Keratinocyte (primary cell): ENCODE measurements at places on chromosomes 16 and 17. TPM values are rescaled to one million over a fixed set of nuclear protein-coding genes. Genes with fewer than 3 reads are reported as not detected.

DNA sequence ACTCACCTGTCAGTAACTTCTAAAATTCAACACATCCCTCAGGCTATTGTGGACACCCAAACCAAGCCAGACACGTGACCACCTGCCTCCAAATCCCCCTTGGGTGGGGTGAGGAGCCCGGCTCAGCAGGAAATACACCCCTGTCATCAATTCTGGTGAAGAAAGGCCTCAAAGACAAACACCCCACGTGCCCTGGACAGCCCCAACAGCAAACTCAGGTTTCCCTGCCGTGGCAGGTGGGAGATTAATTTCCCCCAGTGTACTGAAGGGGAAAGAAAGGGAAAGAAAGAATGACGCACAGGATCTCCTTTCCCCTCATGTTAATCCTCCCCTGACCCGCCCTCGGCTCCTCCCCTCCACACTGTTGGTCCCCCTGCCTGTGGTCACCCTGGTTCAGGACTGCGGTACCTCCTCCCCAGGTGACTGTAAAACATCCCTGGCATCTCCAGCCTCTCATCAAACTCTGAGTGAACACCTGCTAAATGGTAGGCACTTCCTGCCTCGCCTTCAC is 98.3 kb downstream of the ZNF423 start:
- H3K4me1 ChIP-seq = no peaks in the 10 kb centered on the region
- no peak overlapping the region for H3K27ac ChIP-seq
- no peak for DNase-seq
- no peaks in the 10 kb centered on the region for H3K36me3 ChIP-seq
- no peaks in the 10 kb centered on the region for H3K27me3 ChIP-seq

GRCh38 chr16:82643936-82644630 is 17.3 kb downstream of the CDH13 start:
- H3K4me1 ChIP-seq = peaks cover 10% of the 10 kb centered on the region
- H3K27me3 ChIP-seq = no peaks in the 10 kb centered on the region
- H3K27ac ChIP-seq = no peak overlapping the region
- no peak for DNase-seq
- H3K36me3 ChIP-seq = no peaks in the 10 kb centered on the region

GRCh38 chr17:68204736-68205135 is 43.1 kb upstream of the AMZ2 start:
- no peak overlapping the region for H3K27ac ChIP-seq
- peaks cover 10% of the 10 kb centered on the region for H3K27me3 ChIP-seq
- DNase-seq = no peak
- H3K4me1 ChIP-seq = peaks cover 10% of the 10 kb centered on the region
- H3K4me3 ChIP-seq = peak overlapping the region; percentile 64

- DNase-seq = no peak
- H3K4me1 ChIP-seq = no peaks in the 10 kb centered on the region
- H3K36me3 ChIP-seq = peaks cover 33% of the 10 kb centered on the region
Measured at GRCh38 chr17:63707151-63707550, 7.2 kb upstream of the LIMD2 start.

Gene COPZ2
- polyA plus RNA-seq = 11.1 to 18.0 TPM (median 12.5 TPM) in 3 replicates

DNA sequence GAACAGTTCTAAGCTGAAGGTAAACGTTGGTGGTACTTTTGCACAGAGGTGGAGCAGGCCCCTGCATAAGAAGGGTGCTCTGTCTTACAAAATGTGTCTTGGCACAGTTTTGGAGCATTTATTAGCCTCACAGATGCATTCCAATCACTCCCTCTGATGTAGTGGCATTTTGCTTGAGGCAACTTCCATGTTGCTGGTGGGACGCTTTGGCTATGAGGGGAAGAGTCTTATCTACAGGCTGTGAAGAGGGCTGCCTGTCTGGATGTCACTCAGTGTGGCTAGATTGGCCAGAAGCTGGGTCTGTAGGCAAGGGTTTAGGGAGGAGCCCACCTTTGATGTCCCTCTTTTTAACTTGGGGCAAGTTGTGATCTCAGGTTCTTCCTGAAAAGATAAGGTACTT is 2.6 kb upstream of the RARA start:
- H3K27ac ChIP-seq = no peak overlapping the region
- H3K4me3 ChIP-seq = no peak overlapping the region
- peaks cover 60% of the 10 kb centered on the region for H3K4me1 ChIP-seq
- H3K36me3 ChIP-seq = no peaks in the 10 kb centered on the region
- no peak for DNase-seq
- no peaks in the 10 kb centered on the region for H3K27me3 ChIP-seq

DNA sequence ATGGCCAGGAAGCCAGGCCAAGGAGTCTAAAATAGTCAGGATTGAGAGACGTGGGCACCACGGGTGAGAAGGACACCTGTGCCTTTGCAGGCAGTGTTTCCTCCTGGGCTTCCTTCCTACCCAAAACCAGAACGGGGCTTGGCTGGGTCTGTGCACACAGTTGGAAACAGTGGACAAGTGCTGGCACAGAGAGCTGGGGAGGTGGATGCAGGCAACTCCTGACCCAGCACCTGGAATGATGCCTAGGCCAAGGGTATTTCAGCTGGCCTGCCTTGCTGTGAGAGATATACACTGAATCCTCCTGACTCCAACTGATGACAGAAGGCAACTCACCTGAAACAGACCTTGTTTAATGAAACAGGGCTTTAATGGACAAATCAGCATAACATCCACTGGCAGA is 186.2 kb downstream of the SLC39A11 start:
- no peak for DNase-seq
- no peaks in the 10 kb centered on the region for H3K36me3 ChIP-seq
- no peak overlapping the region for H3K4me3 ChIP-seq

Gene PRSS33
- polyA plus RNA-seq = not detected in 3 replicates

Gene TBX21
- not detected in 3 replicates for polyA plus RNA-seq

DNA sequence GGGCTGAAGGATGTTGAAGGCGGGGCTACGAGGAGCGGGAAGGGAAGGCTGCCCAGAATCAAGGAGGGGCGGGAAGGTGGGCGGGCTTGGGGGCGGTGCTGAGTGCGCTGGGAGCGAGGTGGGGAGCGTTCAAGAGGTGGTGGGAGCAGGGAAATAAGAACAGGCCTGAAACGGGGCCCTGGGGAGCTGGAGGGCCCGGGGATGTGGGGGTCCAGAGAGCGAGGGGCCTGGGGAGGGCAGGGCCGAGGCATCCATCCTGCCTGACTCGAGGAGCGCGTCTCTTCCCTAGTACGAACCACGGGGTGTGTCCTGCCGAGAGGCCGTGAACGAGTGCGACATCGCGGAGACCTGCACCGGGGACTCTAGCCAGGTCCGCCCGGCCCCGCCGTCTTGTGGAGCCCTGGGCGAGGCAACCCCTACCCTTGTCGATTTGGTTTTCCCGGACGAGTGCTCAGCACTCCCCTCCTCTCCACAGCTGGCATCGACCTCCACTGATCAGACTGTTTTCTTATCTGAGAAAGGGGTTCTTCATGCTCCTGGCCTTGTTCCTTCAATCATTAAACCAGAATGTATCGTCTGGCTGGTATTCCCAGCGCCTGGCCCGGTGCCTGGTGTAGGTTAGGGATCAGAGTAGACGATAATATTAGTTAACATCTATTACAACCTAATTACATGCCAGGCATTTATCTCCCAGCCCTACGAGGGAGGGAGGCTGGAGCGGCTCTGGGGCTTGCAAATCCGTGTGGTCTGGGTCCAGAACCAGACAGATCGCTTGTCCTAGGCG is 17.2 kb downstream of the ADAM11 start:
- H3K27me3 ChIP-seq = peaks cover 18% of the 10 kb centered on the region
- H3K27ac ChIP-seq = no peak overlapping the region
- peaks cover 18% of the 10 kb centered on the region for H3K4me1 ChIP-seq
- peak overlapping the region; percentile 67 for H3K4me3 ChIP-seq
- no peaks in the 10 kb centered on the region for H3K36me3 ChIP-seq
- DNase-seq = no peak

DNA sequence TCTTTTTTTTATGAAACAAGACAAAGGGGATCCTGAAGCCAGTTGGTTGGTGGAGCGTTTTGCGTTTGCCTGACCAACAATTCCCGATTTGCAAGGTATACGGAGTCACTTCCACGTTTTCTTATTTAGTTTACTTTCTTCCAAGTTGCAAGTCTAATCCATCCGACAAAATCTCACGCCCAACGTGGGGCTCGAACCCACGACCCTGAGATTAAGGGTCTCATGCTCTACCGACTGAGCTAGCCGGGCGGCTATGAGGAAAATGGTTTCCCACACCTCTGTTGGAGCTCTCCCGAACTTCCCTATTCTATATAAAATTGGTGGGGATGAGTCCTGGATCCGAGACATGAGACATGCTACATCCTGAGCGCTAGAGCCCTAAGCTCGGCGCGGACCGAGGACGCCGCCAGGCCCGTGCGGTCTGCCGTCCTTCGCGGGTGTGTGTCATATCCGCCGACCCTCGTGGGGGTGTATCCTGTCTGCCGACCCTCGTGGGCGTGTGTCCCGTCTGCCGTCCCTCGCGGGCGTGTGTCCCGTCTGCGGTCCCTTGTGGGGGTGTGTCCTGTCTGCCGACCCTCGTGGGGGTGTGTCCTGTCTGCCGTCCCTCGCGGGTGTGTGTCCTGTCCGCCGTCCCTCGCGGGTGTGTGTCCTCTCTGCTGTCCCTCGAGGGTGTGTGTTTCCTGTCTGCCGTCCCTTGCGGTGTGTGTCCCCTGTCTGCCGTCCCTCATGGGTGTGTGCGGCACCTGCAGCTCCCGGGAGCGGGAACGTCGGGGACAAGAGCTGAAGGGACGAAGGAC is 22.6 kb downstream of the ZNF213 start:
- peak overlapping the region; percentile 77 for H3K4me3 ChIP-seq
- H3K27me3 ChIP-seq = no peaks in the 10 kb centered on the region
- DNase-seq = peak; percentile 82
- H3K36me3 ChIP-seq = no peaks in the 10 kb centered on the region
- H3K4me1 ChIP-seq = peaks cover 7% of the 10 kb centered on the region

DNA sequence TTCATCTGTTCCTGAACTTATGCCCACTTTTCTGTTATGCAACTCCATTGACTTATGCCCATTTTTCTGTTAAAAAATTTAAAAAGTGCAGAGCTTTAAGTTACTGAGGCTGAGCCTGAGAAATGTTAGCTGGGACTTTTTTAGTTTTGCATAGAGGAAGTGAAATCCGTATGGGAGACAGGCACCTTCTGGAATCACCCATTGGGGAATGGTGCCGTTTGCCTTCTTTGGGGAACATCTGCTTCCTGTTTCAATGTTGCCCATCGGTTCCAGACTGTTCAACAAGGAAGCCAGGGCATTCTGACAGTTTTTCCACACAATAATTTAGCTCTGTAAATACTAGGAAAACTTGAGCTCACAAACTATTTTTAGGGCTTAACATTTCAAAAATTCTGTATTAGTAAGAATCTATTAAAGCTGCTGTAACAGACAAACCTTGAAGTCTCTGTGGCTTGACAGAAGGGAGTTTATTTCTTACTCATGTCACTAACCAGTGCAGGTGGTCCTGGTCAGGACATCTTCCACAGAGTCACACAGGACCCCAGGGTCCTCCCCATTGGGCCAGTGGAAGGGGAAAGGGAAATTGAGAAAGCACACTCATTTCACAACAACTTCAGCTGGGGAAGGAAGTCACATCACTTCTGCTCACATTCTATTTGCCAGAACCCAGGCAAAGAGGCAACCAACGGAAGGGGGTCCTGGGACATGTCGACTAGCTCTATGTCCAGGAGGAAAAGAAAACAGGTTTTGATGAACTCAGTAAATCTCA is 17.2 kb downstream of the PRKCB start:
- H3K4me1 ChIP-seq = no peaks in the 10 kb centered on the region
- no peak overlapping the region for H3K4me3 ChIP-seq
- no peaks in the 10 kb centered on the region for H3K27me3 ChIP-seq
- no peak for DNase-seq

DNA sequence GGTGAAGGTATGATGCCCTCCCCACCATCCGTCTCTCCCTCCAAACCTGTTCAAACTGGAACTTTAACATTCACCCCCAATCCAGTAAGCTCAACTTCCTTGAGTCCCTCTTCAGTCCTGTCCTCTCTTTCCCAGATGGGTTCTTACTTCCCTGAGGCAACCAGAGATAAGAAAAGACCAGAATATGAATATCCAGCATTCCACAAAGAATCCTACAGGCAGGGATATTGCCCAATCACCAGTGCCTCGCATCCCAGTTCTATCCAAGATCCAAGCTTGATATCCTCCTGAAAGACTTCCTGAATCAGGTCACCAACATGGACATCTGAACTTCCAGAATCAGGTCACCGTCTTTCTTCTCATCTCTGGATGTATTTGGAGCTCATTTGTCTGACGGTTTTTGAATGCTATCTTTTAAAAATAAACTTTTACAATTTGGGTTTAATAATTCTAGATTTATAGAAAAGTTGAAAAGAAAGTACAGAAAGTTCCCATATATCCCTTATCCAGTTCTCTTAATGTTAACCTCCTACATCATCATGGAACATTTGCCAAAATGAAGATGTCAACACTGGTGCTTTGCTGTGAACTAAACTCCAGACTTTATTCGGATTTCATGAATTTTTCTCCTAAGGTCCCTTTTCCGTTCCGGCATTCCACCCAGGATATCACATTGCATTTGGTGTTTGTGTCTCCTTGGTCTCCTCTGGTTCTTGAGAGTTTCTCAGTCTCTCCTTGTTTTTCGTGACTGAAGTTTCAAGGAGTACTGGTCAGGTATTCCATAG is 13.7 kb upstream of the COL1A1 start:
- H3K36me3 ChIP-seq = no peaks in the 10 kb centered on the region
- no peaks in the 10 kb centered on the region for H3K27me3 ChIP-seq
- H3K4me1 ChIP-seq = peaks cover 25% of the 10 kb centered on the region

Gene CACNG1
- not detected in 3 replicates for polyA plus RNA-seq
